A549 treated with ZK216348 at 1 μM for 4 hours (cell line): ENCODE measurements at places on chromosomes 16 and 17. TPM values are rescaled to one million over a fixed set of nuclear protein-coding genes. Genes with fewer than 3 reads are reported as not detected.

The ABCC12 gene
- 0.06 to 0.22 TPM (median 0.20 TPM) in 3 of 5 replicates, not detected in the others for total RNA-seq

The GRAPL gene
- total RNA-seq: not detected in 5 replicates

The NPIPA7 gene
- total RNA-seq: 6.1 to 13.5 TPM (median 12.3 TPM) in 5 replicates

The ANKRD40CL gene
- total RNA-seq: not detected in 5 replicates

The PRDM7 gene
- total RNA-seq: not detected in 5 replicates

The KRT33A gene
- total RNA-seq: not detected in 5 replicates

The LGALS9B gene
- 0.15 TPM in 1 of 5 replicates, not detected in the others for total RNA-seq

The HOXB1 gene
- not detected in 5 replicates for total RNA-seq

The VPS35L gene
- total RNA-seq: 28.8 to 33.5 TPM (median 31.3 TPM) in 5 replicates

The ITGB4 gene
- 50.8 to 123 TPM (median 97.0 TPM) in 5 replicates for total RNA-seq

The PIPOX gene
- 0.15 to 0.35 TPM in 2 of 5 replicates, not detected in the others for total RNA-seq

The ZPBP2 gene
- total RNA-seq: not detected in 5 replicates

The CLEC10A gene
- total RNA-seq: not detected in 5 replicates

The CDT1 gene
- total RNA-seq: 16.4 to 34.7 TPM (median 30.6 TPM) in 5 replicates

The CRYBA1 gene
- total RNA-seq: not detected in 5 replicates

The ZNF267 gene
- total RNA-seq: 6.1 to 10.8 TPM (median 7.5 TPM) in 5 replicates

The MT2A gene
- 867 to 1,542 TPM (median 1,146 TPM) in 5 replicates for total RNA-seq

The GFER gene
- 29.3 to 47.4 TPM (median 42.7 TPM) in 5 replicates for total RNA-seq

The HS3ST3B1 gene
- 0.52 to 0.73 TPM (median 0.68 TPM) in 5 replicates for total RNA-seq

The HS3ST3A1 gene
- total RNA-seq: 0.36 TPM in 1 of 5 replicates, not detected in the others

The KRTAP1-1 gene
- total RNA-seq: not detected in 5 replicates

The SLC5A11 gene
- total RNA-seq: 0.42 to 0.73 TPM (median 0.60 TPM) in 5 replicates

The GFAP gene
- total RNA-seq: 0.56 to 1.4 TPM (median 0.72 TPM) in 5 replicates

The FBXW10 gene
- total RNA-seq: 0.93 to 1.8 TPM (median 1.6 TPM) in 5 replicates
